Stimulated activated CD4-positive, alpha-beta T cell treated with anti-CD3 and anti-CD28 coated beads, Interleukin-2, amount 100 ng/mL, for 24 hours (primary cell): ENCODE measurements at places on chromosomes 13 and 19.

GRCh38 chr13:98523455-98524102 is 53.3 kb downstream of the STK24 start:
- no peak for DNase-seq

GRCh38 chr13:110371550-110372465 is 64.7 kb downstream of the COL4A2 start:
- no peak for DNase-seq

DNA sequence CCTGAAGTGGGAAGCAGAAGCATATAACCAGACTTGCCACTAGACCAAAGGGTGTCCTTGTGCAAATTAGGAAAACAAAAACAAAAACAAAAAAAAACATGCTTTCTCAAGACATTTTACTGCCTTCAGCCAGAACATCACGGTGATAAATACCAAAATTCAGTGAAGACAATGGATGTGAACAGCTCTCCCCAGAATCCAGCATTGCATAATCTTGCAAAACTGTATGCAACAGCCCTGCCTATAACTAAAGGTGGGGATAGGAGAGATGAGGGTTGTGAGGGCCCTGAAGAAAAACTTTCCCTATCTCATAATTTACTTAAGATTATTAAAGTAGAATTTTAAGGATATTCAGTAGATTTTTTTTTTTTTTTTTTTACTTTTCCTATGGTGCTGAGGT is 24.9 kb upstream of the NDFIP2 start:
- DNase-seq = no peak

- DNase-seq = no peak
Measured at GRCh38 chr13:111267205-111267604, 53.2 kb upstream of the TEX29 start.

DNA sequence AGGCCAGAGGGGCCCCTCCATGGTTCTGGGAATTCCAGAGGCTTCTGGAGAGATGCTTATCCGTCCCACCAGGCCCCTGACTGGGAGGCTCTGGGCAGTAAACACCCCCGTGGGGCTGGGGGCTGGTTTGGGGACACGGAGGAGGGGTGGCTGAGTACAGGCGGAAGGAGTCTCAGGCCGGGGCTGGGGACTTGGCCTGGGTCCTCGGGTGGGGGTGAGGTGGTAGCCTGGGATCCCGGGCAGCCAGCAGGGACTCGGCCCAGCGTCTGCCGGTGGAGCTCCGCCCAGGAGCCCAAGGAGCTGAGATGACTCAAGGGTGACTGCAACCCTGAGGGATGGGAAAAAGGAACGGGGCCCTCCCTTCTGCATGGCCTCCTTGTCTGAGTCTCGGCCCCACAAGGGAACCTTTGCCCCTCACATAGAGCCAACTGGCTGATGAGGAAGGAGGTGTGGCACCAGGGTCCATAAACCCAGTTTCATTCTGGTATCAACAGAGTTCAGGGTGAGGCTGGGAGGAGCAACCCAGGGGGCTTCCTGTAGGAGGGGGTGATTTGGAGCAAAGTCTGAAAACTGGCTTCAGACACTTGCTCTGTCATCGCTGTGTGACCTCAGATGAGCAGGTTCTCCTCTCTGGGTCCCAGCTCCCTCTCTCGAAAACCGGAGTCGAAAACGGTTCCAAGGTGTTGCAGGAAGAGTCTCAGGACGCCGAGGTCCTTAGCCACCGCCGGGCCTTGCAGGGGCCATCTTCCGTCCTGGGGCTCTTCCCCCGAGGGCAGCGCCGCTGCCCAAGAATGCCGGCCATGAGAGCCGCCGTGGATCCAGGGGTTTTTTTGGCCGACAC is 809 bp downstream of the MISP start:
- no peak for DNase-seq

- DNase-seq = no peak
Measured at GRCh38 chr13:31485183-31485582, 254.1 kb upstream of the RXFP2 start.

DNA sequence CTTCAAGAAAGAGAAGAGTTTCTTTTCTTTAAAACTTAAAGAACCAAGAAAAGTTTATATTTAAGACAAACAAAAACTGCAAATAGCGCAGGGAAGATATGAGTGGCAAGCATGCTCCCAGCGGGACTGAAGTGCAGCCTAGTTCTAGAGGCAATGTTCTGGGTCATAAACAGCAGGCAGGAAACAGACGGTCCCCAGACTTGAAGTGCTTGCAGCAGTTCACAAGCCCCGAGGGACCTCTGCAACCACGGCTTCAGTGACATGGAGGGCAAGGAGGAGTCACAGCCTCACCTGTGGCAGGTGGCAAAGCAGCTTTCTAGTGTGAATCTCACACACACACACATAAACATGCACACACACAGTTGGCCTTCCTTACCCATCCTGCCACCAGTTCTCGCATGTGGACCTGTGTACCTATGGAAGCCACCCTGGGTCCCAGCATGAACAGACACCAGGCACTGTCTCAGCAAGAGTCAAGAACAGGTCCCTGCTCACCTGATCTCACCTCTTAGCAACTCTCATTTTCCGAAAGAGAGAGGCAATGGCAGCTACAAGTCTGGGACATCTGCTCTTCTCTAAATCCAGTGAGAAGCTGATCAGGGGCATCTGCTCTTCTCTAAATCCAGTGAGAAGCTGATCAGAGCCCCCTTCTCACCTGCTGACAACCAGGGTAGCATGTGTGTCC is 162.0 kb downstream of the EFNB2 start:
- no peak for DNase-seq

- DNase-seq = no peak
Measured at GRCh38 chr13:90070837-90071525, 1276.5 kb upstream of the MIR17HG start.

DNA sequence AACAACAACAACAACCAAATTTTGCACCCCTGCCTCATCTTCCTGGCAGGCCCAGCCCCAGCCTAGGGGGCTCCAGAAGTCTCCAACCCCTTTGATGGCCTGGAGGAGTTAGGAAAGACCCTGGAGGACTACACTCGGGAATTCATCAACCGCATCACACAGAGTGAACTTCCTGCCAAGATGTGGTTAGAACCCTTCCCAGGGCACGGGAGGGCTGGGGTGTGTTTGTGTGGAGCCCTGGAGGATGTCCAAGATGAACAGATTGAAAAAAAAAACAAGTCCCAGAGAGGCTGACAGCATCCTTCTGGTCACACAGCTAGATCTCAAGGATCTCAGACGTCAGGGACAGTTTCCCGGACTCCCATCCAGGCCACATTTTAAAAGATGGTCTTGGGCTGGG is 13.3 kb downstream of the APOC1 start:
- no peak for DNase-seq

GRCh38 chr13:43432958-43433357 is 353.8 kb downstream of the ENOX1 start:
- no peak for DNase-seq

- DNase-seq = peak; percentile 30
Measured at GRCh38 chr19:33767898-33768413, 28.7 kb upstream of the KCTD15 start.

DNA sequence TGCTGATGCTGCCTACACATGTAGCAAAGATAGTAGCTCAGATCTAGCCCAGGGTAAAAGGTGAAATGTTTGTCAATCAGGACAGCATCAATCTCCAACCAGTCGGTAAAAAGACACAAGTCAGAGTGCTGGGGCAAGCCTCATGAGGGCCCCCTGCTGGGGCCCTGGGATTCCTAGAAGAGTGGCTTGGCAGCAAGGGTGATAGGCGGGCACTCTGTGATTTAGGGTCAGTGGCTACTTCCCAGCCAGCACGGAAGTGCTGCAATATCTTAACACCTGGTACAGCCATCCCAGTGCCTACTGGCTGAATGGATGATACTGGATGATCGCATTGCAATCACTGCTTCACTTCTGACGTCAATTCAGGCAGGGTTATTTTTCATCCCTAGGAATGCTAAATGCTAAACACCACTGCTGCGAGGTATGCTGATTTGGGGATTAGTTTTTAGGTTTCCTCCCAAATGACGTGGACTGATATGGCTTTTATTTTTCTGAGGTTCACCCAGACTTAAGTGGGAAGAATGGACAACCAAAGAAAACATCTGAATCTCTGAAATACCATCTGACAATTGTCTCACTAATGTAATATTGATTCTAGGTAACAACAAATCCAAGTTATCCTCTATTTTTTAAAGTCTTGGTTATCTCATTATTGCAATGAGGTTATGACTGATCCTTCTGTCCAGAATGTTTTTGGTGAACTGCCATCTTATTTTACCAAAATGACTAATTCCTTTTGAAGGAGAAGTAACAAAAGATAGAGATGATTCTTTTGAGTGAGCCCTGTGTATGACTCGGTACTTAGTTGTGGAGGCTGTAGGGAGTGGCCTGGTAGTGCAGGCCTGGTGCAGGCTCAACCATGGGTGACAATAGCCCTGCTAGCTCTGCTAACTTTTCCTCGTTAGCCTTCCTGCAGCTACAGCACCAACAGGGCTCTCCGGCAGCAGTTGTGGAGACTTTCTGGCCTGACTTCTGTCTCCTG is 432.5 kb downstream of the FGF9 start:
- no peak for DNase-seq

- DNase-seq = no peak
Measured at GRCh38 chr13:26247011-26247410, 6.9 kb upstream of the CDK8 start.

DNA sequence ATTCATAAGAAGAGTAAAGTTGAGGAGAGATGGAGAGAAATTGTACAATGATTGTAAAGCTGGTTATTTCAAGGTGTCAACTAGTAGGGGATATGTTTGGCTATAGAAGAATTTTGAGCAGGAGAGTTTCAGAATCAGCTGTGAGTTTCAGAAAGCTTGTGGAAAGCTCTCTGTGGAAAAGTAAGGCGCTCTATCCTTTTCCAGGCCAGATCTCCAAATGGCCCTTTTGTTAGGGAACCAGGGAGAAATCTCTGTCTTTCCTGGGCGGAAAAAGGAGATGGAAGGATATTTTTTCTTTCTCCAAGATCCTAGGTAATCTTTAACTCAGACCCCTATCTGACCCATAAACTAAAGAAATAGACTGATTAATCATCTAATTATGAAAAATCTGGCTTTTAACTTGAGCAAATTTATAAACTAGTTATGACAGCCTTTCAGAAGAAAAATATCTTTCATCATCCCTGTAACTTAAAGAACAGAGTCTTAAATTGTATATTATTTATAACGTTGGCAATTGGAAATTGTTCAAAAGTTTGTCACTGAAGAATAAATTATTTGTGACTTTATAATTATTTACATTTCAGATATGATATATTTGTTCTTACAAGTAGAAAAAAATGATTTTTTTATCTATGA is 34.5 kb downstream of the SPRY2 start:
- DNase-seq = no peak

GRCh38 chr13:46606970-46607369 is 54.0 kb downstream of the LRCH1 start:
- DNase-seq = no peak

- DNase-seq = no peak
Measured at GRCh38 chr13:21911646-21912298, 240.9 kb downstream of the FGF9 start.

DNA sequence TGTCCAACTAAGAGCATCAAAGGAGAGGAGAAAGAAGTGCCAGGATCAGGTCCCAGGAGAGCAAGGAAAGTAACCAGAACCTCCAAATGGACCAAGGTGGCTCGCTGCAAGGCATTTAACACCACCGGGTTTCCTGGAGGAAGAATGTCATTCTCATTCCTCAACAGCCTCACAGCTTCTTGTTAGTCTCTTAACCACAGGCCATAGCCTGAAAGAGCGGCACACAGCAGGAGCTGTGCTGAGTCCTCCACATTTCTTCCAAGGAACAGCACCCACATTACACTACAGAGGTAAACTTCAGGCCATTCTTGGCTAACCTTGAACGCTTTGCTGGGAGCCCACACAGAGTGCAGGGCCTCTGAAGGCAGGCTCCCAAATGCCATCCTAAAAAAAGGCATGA is 23.6 kb downstream of the DOCK9 start:
- no peak for DNase-seq

DNA sequence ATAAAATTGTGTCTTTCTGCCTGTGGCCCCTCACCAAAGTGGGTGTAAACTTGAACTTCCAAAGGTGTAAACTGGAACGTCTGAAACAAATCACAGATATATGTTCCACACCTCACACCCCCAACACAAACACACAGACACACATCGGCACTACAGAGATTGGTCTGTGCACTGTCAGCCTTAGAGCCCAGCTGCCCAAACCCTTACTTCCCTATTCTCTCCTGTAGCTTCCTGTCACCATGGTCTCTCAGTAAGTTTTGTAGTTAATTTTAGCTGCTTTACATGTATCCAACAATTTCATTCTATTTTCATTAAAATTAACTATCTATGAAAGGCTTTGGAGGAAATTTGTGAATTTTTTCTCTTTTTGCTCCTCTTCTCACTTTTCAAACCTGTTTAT is 5.4 kb downstream of the TM9SF2 start:
- no peak for DNase-seq

- no peak for DNase-seq
Measured at GRCh38 chr13:112868308-112868707, 100.7 kb upstream of the MCF2L start.

DNA sequence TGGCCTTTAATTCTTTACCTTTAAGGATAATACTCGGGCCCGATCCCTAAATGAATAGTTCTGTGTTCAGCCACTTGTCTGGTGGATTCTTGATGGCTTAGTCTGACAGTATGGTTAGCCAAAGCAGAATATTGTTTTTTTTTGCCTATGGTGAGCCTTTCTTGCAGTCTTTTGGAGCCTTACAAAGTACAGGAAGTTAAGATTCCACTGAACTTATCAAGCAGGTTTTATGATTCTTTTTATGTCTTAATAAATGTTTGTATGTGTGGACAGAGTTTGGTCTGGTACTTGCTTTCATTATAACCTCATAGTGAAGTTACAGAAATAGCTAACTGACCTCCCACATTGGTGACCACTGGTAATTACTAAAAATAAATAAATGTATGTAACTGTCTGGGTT is 17.1 kb downstream of the PCCA start:
- no peak for DNase-seq

DNA sequence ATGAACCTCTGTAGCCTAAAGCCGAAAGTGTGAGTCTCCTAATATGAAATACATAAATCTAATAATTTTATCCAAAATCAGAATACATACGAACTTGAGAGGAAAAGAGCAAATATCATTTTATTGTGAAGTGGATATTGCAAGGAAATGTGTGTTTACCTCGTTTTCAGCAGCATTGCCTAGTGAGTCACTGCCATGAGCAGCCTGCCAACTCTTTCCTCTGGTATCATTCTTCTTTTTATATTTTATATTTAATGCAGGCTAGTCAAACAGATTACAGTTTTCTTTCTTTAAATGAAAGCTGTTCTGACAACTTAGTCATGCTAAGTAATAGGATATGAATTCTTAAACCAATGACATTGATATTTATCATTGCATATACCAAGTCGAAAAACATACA is 44.2 kb downstream of the EDNRB start:
- DNase-seq = no peak
